ENCODE measurements at places on chromosomes 4 and X. TPM values are rescaled to one million over a fixed set of nuclear protein-coding genes. Genes with fewer than 3 reads are reported as not detected.

Gene IQSEC2
- total RNA-seq: 31.7 TPM

Gene AKAP4
- total RNA-seq: not detected

Gene YIPF7
- total RNA-seq: not detected

Gene TMSB15B
- 6.1 TPM for total RNA-seq

Gene KLB
- total RNA-seq: 0.08 TPM

Gene TRO
- 11.3 TPM for total RNA-seq

Gene INTU
- total RNA-seq: 15.0 TPM

Gene ADRA2C
- total RNA-seq: 18.4 TPM

Gene TMEM150C
- 4.8 TPM for total RNA-seq

Gene SOWAHB
- total RNA-seq: 14.3 TPM

Gene NXF2
- not detected for total RNA-seq

Gene YY2
- 3.1 TPM for total RNA-seq

Gene SPARCL1
- total RNA-seq: 400 TPM

Gene PNMA6A
- total RNA-seq: 0.55 TPM

Gene SORBS2
- total RNA-seq: 103 TPM

Gene USP17L29
- total RNA-seq: not detected

Gene TRPC3
- total RNA-seq: 11.8 TPM

Gene F11
- not detected for total RNA-seq

Gene MXRA5
- 130 TPM for total RNA-seq

Gene RBMXL3
- not detected for total RNA-seq

Gene CCDC120
- 16.9 TPM for total RNA-seq

Gene SHROOM4
- total RNA-seq: 19.3 TPM

Gene GPRASP2
- 12.2 TPM for total RNA-seq

Gene SPANXN3
- total RNA-seq: not detected

Gene DMD
- total RNA-seq: 61.6 TPM

Gene P2RY8
- 3.4 TPM for total RNA-seq

Gene RS1
- not detected for total RNA-seq

Gene CENPVL2
- total RNA-seq: not detected
